Suppressor macrophage treated with lipopolysaccharide for 1 hour (primary cell): ENCODE measurements at places on chromosomes 6 and 20.
A peak's percentile ranks its signal among the peaks of the same experiment; 100 is the strongest.

DNA sequence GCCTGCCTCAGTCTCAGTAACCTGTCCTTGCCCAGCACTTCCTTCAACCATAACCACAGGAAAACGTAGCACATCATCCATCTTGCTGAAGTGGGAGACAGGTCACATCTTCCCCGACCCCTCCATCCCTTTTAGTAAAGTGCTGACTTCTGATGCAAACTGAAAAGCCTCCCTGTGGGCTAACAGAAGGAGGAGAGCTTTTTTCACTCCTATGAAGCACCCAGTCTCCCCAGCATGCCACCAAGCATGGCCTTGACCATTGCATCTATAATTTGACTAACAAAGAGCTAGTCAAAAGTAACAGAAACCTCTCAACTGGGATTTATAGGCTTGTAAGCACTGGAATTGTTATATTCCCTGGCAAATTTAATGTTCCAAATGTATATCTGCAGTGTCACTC lies 288.9 kb upstream of the IRAK1BP1 start:
- no peak for DNase-seq

DNA sequence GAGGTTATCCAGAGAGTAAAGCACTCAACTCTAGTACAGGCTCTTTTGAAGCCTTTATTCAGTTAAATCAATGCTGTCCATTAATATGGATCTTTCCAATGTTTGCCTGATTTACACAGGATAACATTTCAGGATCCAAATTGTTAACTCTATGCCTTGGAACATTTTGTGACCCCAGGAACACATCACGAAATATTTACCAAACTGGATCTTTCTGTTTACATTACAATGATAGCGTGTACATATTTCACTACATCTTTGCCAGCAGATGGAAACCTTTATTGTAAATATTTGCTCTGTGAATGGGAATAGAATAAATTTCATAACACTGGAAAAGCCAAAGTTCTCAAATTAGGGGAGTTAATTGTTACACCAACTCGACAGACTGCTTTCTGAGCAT lies 23.5 kb downstream of the BPIFA2 start:
- no peak for DNase-seq

DNA sequence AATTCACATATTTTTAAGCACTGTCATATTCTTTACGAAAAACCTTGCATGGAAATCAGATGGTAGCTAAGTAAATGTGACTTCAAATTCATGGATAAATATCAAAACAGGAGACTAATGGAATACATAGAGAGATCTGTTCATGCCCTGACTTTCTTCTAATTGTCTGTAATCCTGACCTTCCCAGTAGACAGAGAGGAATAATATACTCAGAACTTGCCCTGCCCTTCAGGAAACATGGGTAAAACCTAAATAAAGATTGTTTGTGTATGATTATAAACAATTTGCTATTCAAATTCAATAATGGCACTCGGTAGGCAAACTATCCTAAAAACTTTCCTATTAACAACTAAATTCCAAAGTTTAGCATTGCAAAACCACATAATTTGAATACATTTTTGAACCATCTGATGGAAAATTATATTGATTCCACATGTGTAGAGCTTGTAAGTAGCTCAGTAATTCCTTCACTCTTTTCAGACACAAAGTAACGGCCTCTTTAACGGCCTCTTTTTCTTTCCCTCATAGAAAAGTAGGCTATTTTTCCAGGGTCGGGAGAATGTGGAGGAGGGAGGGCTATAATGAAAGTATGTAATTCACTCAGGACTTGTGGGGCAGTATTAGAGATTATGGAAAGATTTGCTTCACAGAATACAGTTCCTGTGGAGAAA lies 227.6 kb downstream of the ALDH8A1 start:
- no peak for DNase-seq

DNA sequence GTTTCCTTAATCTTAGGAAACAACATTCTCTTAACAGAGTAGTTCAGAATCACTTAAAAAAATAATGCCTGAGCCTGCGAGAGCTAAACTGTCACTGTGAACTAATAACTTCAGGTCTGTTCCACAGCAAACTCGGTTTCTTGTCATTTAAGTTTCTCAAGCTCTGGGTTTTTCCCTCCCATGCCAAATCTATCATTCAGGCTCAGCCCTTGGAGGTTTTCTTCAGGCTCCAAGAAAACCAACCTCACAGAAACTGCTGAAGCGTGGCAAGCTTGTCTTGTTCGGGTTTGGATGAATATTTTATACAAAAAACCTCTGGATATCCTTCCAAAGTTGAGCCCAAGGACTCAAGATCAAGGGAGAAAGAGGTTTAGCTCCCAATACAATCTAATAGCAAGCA lies 99.7 kb upstream of the SNX9 start:
- no peak for DNase-seq

GRCh38 chr20:58306421-58307261 lies 2.9 kb upstream of the RAB22A start:
- DNase-seq, result peak; percentile 96
